Bronchial epithelial cell (primary cell): ENCODE measurements at places on chromosomes 5 and 9. TPM values are rescaled to one million over a fixed set of nuclear protein-coding genes. Genes with fewer than 3 reads are reported as not detected.

GRCh38 chr9:113139225-113139829 is 11.5 kb upstream of the SLC31A2 start:
- DNase-seq, result no peak

- no peak for DNase-seq
These were observed 25.9 kb downstream of the PSMB7 start for GRCh38 chr9:124389146-124389939.

- DNase-seq, result peak; percentile 84
These were observed 3.9 kb downstream of the FABP6 start for GRCh38 chr5:160233215-160233614.

- peak; percentile 97 for DNase-seq
These were observed 232.8 kb downstream of the DOCK8 start for GRCh38 chr9:447230-448025.

DNA sequence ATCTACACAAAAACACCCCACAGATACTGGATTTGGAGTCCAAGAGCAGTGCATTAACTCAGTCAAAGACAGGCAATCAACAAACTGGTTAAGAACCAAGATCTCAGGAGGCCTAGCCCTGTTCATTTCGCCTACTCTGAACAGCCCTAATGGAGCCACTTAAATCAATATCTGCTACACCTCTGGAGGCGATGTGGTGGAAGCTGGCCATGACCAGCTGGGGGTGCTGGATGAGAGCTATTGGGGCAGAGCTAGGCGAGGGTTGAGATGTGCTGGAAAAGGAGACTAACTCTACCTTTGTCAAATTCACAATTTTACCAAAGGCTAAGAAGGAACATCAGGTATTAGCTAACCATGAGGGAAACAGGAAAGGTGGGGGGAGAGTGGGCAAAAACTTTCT is 23.3 kb upstream of the ARSB start:
- no peak for DNase-seq

DNA sequence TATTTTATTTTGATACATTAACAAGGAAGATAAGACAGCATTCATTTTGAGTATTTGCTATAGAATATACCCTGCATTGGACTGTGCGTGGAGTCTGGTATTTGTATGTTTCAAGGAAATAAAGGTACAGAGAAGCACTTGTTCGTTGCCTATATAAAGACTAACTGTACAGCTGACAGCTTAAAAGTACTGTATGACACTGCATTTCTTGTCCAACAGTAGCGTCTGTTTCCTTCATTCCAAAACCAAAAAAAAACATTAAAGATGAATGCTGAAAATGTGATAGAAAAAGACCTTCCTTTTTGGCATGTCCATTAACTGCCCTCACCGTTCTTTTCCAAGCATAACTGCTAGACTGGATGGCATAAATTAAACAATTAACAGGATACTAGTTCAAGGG is 15.3 kb downstream of the TNFAIP8 start:
- no peak for DNase-seq

The HAVCR1 gene
- total RNA-seq, result not detected in 2 replicates

The ZNF782 gene
- 2.1 and 3.5 TPM in 2 replicates for total RNA-seq

The NMUR2 gene
- total RNA-seq, result not detected in 2 replicates
